ENCODE measurements at places on chromosomes 3 and 15.

GRCh38 chr3:175580318-175580717, 721.2 kb downstream of the NAALADL2 start:
- no peak for DNase-seq

DNA sequence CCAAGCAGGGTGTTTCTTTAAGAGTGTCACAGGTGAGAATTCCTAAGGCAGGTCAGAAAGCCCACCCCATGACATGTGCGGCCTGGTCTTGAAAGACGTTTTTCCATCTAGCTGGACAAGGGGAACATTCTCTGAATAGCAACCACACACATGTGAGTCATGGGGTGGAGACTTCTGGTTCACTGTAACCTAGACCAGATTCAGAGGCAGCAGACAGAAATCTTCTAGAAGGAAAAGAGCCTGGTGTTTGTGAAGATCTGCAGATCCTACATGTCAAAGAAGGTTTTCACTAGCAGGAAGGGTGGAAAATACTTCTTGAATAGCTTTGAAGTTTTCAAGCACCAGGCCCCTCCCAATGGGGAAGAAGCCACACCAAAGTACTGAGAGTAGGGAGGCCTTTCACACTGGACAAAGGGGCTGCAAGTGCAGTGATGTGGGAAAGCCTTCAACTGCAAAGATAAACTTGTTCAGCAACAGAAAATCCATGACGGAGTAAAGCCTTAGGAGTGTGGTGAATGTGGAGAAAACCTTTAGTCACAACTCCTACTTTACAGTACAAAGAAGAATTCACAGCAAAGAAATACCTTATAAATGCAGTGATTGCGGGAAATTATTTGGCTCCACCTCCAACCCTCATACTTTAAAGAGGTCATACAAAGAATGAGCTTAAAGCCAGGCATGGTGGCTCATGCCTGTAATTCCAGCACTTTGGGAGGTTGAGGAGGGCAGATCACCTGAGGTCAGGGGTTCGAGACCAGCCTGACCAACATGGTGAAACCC, 17.6 kb downstream of the ADAM10 start:
- DNase-seq = no peak

DNA sequence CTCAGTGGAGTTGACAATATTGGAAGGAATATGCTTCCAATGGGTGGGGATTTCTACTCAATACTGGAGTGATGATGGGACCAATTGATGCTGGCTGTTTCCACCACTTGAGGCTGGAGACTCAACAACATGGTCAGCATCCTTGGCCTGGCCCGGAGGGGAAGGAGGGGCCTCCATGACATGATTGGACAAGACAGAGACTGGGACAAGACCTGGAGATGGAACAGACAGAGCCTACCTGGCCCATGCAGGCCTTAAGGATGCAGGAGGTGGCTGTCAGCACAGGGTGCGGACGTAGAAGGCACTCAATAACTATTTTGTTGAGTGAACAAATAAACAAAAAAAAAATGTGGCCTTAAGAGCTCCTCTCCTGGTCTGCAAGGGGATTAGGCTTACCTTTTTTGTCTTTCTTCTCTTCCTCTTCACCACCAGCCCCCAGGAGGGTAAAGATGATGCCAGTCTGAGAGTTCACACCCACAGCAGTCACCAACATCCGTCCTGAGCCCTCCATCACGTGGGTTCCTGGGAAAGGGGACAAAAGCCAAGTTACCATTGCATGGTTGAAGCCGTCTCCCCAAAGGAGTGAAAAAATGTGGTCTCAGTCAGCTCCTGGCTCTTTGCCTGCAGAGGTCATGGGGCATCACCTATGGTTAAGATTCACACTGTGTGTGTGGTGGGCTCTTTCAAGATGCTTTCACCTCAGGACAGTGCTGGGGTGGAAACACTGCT, 67.1 kb upstream of the SEC13 start:
- no peak for DNase-seq

GRCh38 chr3:184602372-184603150, 41.0 kb downstream of the EPHB3 start:
- peak; percentile 65 for DNase-seq

DNA sequence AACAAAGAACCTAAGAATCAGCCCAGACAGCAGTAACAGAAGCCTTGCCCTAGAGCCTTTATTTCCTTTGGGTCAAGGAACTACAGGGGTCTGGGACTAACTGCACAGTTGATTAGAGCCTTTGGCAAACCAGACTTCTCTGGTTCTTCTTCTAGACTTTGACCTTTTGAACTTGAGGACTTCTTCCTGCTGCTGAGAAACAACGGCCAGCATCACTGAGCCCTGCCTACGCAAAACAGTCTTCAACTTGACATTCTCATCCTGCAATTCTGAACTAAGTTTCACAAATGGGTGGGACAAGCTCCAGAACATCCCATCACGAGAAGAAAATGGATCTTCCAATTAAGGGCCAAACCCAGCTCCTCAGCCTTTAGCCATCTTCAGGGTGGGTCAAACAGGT, 31.4 kb downstream of the CMTM6 start:
- DNase-seq = no peak
